Motor neuron (in vitro differentiated cells): ENCODE measurements at places on chromosomes 6 and 20. TPM values are rescaled to one million over a fixed set of nuclear protein-coding genes. Genes with fewer than 3 reads are reported as not detected.

TP53TG5 gene
- total RNA-seq: 1.1 and 1.9 TPM in 2 replicates

SLC17A9 gene
- 0.50 TPM in 1 of 2 replicates, not detected in the other for total RNA-seq

COL12A1 gene
- total RNA-seq: 10.8 and 23.4 TPM in 2 replicates

GRCh38 chr6:2962004-2962403 lies 9.4 kb downstream of the SERPINB6 start:
- no peak for ATAC-seq

GRCh38 chr20:41035207-41035606 lies 6.6 kb downstream of the TOP1 start:
- ATAC-seq: no peak

NRSN1 gene
- total RNA-seq: 4.9 and 5.7 TPM in 2 replicates

GRCh38 chr6:122548281-122548680 lies 61.9 kb upstream of the PKIB start:
- ATAC-seq: no peak

MEI4 gene
- 0.07 TPM in 2 replicates for total RNA-seq

STMND1 gene
- total RNA-seq: 0.08 TPM in 1 of 2 replicates, not detected in the other

DNA sequence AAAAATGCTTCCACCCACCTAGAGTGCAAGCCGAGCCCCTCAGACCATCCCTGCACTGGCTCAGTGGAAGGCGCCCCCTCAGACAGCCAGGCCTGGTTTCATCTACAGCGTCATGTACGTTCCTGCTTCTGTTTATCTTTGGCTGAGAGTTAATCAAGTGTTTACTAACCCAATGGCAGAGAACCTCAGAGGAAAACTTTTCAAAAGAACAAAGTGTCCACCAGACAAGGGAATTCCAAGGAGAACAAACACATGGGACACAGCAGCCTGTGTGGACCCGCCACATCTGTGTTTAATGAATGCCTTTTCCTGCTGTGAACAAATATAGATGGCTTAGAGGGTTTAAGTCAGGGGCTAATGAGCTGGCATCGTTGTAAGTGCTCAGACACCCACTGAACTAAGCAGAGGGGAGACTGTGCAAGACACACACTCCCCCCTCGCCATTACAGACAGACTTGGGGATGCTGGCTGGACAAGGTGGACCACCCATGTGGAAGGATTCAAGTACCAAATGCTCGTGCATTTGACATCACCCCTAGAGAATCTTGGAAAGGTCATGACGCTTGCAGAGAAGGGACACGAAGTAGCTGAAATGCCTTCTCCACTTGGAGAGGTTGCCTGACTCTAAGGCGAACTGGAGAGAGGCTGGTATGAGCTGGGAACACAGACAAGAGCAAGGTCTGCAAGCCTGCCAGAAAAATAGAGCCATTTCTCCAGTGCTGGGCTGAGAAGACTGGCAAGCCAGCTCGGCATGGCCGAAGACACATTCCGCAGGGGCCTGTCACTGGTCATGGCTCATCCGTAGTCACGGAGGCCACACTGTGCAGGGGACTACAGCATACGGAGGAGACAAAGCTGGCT lies 53.5 kb upstream of the NXT1 start:
- ATAC-seq: peak; percentile 28

PNRC1 gene
- total RNA-seq: 71.6 and 71.8 TPM in 2 replicates

- peak; percentile 11 for ATAC-seq
Measured at GRCh38 chr6:135182071-135183001, 1.2 kb downstream of the MYB start.

DNA sequence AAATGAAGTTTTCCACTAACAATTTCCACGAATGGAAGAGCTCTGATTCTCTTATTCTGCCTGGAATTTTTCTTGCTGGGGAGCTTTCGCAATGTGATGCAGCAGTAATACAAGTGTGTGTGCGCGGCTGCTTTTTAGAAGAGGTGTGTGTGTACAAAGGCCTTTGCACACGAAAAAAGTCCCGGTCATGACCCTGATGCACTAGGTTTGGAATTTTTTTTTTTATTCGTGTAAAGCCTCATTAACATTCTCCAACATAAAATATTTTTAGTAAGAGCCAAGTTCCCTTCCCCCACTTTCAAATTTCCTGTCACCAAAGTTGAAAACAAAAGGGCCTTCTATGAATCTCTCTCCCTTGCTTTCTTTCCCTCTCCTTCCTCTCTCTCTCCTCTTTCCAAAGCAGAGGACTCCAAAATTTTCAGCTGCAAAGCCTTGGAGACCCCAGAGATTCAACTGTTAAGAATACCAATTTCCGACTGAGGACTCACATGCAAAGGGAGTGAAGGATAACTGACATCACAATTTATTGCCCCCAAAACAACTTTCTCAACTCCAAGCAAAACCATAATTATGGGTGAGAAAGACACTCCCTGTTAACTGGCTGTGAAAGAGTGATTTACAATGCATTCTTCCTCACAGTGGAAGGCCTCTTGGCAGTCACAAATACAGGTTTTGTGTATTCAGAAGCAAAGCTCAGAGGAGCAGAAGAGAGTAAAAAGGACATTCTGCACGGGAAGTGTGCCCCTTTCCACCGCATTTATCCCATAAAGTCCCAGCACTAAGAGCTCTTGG lies 421.2 kb upstream of the JARID2 start:
- ATAC-seq: peak; percentile 81

AIF1 gene
- total RNA-seq: 7.6 TPM in 1 of 2 replicates, not detected in the other

GRCh38 chr6:106114492-106114891 lies 28.4 kb downstream of the PRDM1 start:
- ATAC-seq: no peak

DNA sequence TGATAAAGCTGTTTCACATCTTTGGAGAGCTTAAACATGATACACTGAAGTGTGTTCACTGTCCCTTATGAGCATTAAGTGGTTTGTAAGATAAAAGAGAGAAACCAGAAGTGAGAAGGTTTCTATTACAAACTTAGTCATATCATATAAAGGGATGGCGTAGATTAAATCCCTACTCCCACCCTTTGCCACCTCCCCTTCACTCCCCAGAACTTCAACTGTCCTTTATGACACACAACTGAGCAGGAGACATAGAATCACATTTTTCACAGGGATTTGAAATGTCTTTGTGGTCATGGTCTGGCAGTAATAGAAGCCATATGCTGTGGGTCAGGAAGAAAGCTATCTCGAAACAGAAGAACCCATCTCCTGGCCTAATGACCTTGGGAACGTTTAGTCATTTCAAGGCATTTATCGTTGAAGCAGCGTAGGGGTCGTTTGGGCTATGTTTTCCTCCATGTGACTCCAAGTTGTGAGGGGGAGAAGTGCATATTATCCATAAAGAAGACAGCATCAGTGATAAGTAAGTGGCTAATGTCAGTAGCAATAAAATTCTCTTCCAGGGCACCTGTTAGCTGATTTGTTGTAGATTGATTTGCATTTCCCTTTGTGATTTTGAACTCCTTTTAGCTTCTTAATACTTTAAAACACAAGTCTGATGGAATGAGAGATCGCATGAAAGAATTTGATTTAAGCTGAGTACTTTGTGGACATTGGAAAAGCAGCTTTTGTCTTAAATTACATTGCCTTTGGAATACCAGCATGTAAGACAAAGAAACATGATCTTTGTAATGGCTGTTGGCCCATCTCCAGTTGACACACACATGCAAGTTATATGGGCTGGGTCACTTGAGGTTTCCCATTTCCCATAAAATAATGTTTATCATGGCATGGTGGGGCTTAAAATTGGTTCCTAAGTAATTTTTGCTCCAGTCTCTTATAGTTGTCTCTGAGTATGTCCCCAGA lies 501.5 kb upstream of the FLRT3 start:
- no peak for ATAC-seq

TSBP1 gene
- total RNA-seq: 0.32 and 0.41 TPM in 2 replicates

VSTM2L gene
- 57.1 and 68.1 TPM in 2 replicates for total RNA-seq

SNAP25 gene
- 85.4 and 93.9 TPM in 2 replicates for total RNA-seq

GRCh38 chr20:12237772-12238171 lies 320.1 kb downstream of the BTBD3 start:
- no peak for ATAC-seq

DNA sequence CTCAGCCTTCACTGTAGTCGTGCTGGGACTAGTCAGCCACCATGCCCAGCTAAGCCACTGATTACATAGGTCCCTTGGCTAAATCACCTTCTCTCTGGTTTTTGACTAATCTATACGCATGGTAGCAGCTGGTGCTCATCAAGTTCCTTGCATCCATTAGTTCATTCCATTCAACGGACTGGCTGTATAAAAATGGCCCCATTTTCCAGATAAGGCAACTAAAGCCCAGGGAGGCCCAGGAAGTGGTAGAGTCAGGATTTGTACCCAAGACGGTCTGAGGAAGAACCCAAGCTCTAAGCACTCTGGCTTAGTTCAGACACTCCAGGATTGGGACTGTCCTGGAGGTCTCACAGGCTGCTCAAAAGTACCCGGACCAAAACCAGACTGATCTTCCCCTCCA lies 4.9 kb downstream of the E2F1 start:
- no peak for ATAC-seq

DNA sequence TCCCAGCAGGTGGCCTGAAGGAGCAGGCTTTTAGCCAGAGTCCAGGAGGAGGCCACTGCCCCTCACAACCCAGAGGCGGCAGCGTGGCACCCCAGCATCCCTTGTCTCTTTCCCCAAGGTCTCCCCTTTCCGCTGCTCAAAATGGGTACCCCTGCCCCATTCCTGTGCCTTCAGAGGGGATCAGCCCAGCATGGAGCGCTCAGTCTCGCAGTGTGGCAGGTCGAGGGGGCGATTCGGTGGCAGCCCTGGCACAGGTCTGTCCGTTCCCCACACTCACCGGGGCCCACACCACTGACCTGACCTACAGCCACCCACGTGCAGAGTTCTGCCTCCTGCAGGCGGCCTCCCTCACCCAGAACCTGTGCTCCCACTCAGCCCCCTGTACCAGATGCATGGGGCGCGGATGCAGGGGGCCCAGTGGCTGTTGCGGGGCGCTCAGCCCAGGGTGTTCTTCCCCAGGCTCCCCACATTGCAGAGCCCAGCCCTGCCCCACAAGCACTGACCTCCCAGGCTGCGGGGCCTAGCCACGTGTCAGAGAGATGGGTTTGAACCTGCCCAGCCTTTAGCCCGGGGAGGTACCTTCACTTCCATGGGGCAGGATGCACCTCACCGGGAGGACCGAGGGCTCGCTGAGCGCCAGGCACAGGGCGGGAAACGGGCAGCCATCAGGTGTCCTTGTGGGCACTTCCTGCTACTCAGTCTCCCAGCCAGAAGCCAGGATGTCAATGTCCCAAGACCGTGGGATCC lies 41.8 kb downstream of the DSTN start:
- ATAC-seq: peak; percentile 3

PTGIS gene
- 1.1 and 1.3 TPM in 2 replicates for total RNA-seq

DNA sequence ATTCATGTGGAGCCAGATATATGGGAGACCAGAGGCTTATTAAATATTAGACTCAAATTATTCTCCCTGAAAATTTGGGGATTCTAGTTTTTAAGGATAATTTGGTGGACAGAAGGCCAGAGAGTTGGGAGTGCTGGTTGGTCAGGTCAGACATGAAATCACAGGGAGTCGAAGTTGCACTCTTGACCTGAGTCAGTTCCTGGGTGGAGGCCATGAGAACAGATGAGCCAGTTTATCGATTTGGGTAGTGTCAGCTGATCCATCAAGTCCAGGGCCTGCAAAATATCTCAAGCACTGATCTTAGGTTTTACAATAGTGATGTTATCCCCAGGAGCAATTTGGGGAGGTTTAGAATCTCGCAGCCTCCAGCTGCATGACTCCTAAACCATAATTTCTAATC lies 563.5 kb upstream of the NRSN1 start:
- no peak for ATAC-seq

BPI gene
- total RNA-seq: 1.1 and 1.2 TPM in 2 replicates

SIRPB2 gene
- 0.85 and 1.1 TPM in 2 replicates for total RNA-seq

GRCh38 chr20:49597825-49598395 lies 30.0 kb upstream of the PTGIS start:
- ATAC-seq: no peak

DUSP15 gene
- 8.6 and 9.5 TPM in 2 replicates for total RNA-seq

DNAH8 gene
- total RNA-seq: 0.05 and 0.10 TPM in 2 replicates

DNA sequence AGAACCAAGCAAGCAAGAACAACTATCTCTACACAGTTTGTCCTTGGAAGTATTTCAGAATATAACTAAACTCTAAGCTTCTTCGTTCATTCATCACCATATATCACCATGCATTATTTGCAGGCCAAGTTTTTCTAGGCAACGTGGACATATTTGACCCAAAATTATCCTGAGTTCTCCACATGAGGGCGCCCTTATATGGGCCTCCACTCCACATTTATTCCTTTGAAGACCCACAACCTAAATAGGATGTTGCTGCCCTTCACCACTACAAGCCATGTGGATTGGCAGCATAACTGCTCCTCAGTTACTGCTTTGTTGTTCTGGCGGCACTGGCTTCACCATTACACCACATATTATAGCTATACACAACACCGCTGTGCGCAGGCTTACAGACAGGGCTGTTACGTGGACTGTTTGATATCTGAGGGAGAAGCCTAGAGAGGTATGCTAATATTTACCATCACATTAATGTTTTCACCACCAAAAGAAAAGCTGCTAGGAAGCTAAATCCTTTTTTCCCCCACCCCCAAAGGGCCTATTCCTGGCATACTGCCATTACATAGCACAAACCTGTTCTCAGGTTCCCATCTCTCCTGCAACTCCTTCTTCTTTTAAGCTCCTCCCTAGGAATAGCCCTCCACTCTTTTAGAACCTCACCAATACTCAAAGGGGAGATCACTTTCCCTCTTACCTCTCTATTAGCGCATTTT lies 411.7 kb downstream of the C6orf118 start:
- ATAC-seq: no peak

DNA sequence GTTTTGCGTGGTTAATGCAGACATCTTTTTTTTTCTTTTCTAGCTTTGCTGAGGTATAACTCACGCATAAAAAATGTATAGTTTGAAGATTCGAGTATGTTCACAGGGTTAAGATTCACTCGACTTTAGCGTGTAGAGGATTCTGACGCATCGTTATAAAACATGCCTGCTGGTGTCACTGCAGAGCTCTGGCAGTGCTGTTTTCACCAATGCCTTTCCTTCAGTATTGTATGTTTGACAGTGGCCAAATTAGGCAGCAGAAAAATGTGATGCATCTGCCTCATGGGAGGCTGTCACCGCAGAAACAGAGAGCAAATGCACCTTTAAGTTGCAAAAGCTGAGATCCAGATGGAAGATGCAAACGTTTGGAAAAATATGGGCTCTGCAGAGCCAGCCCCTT lies 18.0 kb upstream of the SIRPB2 start:
- peak; percentile 77 for ATAC-seq

DNA sequence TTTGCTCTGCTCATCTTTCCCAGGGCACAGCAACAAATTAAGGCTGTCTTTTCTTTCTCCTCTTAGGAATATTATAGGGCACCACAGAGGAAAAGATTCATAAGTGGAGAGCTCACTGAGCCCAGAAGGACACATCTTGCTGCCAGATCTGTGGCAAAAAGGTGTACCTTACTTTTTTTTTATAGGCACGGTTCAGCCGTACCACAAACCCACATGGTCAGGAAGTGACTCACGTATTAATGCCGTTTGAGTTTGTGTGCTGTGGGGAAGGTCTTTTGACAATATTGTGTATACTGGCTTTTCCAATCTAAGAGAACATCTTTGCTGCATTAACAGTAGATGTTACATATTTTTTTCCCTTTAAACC lies 28.4 kb downstream of the PAQR8 start:
- ATAC-seq: no peak

- ATAC-seq: no peak
Measured at GRCh38 chr6:123263981-123264380, 267.9 kb downstream of the CLVS2 start.
